ENCODE measurements at places on chromosomes 7 and 10.
A peak's percentile ranks its signal among the peaks of the same experiment; 100 is the strongest.

DNA sequence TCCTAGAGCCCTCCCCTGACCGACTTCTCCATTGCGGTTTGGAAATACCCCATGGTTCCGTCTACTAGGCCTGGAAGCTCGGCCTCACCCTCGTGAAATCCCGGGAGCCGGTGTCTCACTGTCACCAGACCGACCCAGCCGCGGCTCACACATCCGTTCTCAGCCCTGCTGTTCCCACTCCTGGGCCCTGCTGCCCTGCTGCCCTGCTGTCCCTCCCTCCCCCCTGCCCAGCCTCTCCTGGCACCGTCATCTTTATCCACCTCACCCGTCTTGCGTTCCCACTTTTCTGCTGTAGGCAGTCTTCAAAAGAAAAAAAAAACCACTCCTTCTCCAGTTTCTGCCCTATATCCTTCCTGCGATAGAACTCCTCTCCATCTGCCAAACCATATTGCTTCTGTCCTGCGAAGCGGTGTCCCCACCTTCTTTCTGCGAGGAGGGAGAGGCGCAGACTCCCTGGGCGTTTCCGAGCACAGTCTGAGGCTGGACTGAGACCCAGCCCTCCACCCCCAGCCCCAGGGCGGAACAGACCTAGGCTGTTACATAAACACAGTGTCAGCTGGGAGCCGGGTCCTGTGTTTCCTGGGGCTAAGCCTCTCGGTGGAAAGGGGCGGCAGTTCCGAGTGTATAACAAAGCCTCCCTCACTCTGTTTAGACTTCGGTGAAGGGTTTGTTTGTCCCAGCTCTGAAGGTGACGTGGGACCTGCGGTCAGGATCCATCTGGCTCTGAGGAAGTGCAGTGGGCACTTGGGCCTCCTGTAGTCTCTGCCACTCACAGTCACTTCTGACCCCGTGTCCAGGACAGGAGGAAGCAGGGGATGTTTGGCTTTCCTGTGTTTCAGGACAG, 2.8 kb downstream of the AGAP3 start:
- peak; percentile 19 for DNase-seq

- DNase-seq = no peak
Observed at GRCh38 chr7:140402178-140402835, 1.6 kb upstream of the RAB19 start.

GRCh38 chr7:36280840-36281812, 108.5 kb upstream of the ANLN start:
- no peak for DNase-seq

DNA sequence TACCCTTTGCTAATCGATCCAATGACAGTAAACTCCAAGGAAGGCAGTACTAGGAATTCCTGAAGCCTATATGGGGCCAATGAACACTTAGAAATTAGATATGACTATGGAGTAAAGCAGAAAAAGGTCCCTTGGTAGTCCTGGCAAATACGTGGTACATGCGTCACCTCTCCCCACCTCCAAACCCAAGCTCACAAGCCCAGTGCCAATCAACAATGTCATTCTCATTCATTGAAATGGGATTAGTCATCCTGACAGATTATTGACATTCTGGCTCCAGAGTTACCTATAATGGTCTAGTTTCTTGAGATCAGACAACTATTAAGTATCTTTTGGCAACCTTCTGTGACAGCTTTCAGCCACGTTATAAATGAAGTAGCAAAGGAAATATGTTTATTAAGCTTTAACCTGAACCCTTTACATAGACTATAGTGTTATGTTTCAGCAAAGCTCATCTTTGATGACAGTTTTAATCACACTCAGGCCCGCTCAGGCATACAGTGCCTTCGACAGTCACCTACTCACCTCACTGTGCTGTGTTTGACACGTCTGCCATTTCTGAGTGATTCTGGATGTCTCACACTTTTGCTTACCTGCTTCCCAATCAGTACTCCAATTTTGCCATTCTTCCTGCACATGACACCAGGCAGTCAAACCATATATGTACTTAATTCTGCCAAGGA, 69.6 kb upstream of the ADO start:
- no peak for DNase-seq

- DNase-seq = no peak
Observed at GRCh38 chr7:91353848-91354247, 89.6 kb downstream of the FZD1 start.

- no peak for DNase-seq
Observed at GRCh38 chr7:139358541-139359365, 941 bp upstream of the LUC7L2 start.

DNA sequence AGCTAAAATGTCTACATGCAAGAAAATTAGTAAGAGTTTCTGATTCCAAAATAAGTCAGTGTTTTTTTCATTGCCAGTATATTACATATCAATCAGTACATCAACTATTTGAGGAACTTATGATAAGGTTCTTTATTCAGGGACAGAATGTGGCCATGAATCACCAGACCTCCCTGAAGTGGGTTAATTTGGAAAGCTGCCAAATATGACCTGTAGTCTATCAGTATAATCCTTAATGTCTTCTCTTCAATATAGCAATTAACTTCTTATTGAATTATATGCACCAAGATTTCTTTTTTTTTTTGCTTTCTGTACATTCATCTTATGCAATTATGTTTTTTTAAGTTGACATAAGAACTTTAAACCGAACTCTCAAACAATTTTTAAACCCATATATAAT, 714.5 kb upstream of the POT1 start:
- DNase-seq = no peak

DNA sequence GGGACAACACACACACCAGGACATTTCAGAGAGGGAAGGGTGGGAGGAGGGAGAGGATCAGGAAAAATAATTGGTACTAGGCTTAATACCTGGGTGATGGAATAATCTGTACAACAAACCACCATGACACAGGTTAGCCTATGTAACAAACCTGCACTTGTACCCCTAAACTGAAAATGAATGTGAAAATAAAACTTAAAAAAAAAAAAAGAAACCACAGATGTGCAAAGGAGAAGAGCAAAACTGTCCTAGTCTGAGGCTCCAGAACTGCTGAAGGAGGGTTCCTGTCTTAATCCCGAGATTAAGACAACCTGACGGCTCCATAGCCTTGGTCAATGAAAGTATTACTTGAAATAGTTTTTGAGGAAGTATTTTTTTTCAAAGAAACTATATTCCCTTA, 423.0 kb downstream of the NEBL start:
- DNase-seq = no peak

DNA sequence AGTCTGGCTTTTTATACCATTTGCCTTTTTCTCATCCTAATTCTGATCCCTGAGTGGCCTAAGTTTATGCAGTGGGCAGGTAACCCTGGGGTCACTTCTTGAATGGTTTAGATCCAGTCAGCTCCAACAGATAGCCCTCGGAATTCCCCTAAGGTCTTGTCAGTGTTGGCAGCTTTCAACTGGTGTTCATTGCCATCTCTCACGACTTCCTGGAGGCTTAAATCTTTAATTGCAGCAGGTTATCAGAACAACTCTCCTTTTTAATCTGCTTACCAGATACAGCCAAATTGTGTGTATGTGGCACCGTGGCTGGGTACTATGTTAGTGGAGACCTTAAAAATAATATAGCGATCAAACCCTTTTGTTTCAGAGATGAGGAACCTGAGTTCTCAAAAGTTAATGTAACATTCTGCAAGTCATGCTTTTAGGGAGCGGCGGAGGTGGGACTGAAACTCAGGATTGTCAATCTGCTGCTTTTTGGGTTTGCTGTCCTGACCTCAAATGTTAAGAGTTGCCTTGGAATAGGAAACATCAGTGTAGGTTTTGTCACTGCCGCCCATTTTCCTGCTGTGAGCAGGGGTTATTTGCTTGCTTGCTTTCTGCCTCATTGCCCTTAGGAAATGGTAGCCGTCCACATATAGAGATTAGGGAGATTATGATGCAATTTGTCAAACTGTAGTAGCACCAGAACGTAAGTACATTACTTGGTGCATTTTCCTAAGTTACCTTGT, 818 bp downstream of the DLD start:
- DNase-seq = no peak

- no peak for DNase-seq
Observed at GRCh38 chr7:81983406-81983805, 213.6 kb upstream of the HGF start.

- peak; percentile 22 for DNase-seq
Observed at GRCh38 chr10:11742009-11742778, at the start of gene ECHDC3. TSS of gene ECHDC3 (plus strand) at chr10:11742382. CDS start at chr10:11742577, 195 bp downstream.

GRCh38 chr7:7516156-7516555, 19.5 kb downstream of the COL28A1 start:
- DNase-seq = no peak

- DNase-seq = no peak
Observed at GRCh38 chr10:117830787-117831212, 215.9 kb downstream of the RAB11FIP2 start.

DNA sequence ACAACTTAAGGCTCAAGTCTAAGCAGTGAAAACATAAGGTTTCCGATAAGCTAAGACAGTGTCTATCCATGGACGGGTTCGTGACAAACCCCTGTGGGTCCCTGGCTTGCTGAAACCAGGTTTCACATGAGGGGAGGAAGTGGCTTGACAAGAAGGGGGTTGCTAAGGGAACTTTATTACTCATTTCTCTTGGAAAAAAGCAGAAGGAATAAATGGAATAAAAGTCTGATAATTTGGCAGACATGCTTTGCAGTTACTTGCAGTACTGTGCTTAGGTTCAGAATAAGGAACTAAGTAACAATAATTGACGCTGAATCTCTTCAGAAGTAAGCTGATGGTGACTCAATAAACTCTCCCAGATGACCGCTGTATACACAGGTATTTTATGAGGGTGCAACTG, 34.7 kb downstream of the RBM17 start:
- DNase-seq = no peak

GRCh38 chr7:3033136-3033535, 10.5 kb downstream of the CARD11 start:
- no peak for DNase-seq

GRCh38 chr10:73898730-73899410, 12.1 kb upstream of the PLAU start:
- no peak for DNase-seq

- DNase-seq = no peak
Observed at GRCh38 chr10:43968961-43969360, 320.3 kb upstream of the ZNF32 start.

DNA sequence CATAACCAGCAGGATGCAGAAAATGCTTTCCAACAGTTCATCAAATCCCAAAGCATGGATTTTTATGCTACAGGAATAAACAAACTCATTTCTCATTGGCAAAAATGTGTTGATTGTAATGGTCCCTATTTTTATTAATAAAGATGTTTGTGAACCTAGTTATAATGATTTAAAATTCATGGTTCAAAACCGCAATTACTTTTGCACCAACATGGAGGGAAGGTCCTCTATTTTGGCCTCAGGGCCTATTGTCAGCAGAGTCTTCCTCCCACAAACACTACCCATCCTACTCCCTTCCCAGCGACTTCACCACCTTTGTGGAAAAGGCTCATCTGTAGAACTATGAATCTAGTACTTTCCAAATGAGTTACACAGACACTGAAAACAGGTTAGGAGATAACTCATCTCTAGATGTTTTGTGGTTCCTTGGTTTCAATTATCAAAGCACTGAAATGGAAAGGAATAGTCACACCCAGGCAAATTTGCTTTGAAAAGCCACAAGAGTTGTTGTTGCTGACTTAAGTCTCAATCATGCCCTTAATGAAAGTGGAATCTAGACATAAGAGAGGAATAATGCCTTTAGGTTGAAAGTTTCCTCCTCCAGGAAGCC, 59.4 kb upstream of the FRMD4A start:
- no peak for DNase-seq

GRCh38 chr10:1121271-1121970, 65.2 kb downstream of the WDR37 start:
- no peak for DNase-seq

- DNase-seq = no peak
Observed at GRCh38 chr10:132476146-132477065, 61.2 kb upstream of the INPP5A start.

GRCh38 chr7:65438598-65438997, 64.9 kb downstream of the ZNF92 start:
- DNase-seq = no peak

- DNase-seq = no peak
Observed at GRCh38 chr7:20793694-20794394, 7.2 kb upstream of the SP8 start.

Data from NCI-H526 treated with DMSO at 0.1 percent for 48 hours (cell line).